ENCODE measurements at places on chromosomes 16 and 17.

GRCh38 chr16:29812754-29813643 lies 1.0 kb downstream of the PRRT2 start:
- no peak for DNase-seq

DNA sequence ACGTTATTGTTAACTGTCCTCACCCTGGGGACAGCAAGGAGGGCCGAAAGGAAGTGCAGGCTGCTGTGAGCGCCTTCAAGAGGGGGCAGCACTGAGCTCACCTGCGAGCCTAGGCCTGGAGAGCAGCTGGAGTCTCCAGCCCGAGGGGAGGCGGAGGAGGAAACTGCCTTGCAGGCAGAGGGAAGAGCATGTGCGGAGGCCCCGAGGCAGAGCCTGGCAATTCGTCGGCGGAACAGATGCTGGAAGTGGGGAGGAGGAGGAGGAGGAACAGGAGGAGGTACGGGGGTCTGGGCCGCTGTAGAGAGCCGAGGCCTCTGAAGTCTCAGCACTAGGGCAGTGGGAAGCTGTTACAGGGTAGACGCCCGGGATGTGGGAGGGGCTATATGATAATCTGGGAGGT lies 49.6 kb upstream of the PLCG2 start:
- DNase-seq = no peak

- no peak for DNase-seq
These were observed 26.3 kb downstream of the SPECC1 start for GRCh38 chr17:20035501-20035900.

GRCh38 chr16:57949013-57949412 lies 21.9 kb downstream of the CNGB1 start:
- DNase-seq = no peak

DNA sequence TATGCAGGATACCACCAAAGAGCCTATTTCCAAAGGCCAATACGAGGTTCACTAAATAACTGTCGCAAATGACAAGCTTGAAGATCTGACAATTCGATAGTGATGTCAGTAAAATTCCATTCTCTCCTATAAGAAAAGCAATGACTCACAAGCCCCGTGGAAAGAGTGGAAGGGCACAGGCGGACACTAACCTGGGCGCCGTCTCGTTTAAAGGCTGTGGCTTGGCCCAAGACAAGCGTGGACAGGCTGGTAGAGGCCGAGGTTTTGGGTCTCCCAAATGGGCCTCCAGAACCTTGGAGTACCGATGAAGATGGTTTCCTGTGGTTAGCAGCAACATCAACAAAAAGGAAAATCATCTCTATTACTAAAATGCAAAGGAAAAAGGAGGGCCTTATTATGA lies 16.5 kb upstream of the SLC38A8 start:
- DNase-seq = no peak

DNA sequence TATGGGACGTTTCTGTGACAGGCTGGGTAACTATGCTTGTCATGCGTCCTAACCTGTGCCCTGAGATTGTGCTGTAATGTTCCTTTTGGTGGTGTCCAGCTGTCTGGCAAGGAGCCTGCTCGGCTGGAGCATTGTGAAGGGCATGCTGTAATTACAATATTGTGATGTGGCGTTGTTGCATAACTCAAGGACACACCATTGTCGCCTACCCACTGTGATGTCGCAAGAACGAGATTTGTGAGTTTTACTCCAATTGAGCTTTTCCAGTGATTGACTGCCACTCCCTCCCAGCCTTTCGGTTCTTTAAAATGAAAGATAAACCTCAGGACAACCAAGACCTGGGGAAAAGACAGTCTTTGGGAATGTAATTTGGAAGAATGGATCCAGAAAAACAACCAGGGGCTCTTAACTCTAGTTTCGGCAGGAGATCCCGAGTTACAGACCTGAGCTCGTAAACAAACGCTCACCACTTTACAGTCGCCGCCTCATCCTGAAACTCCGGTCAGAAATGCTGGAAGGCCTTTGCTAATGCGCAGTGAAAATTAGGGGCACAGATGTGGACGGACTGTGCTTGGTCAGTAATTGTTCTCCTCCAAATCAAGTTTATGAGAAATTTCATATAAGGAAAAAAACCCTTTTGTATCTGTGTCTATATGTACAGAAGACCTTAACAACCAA lies 1.3 kb downstream of the ZNF750 start:
- DNase-seq = no peak

GRCh38 chr17:64401941-64402340 lies 11.3 kb upstream of the PECAM1 start:
- DNase-seq = no peak

- DNase-seq = no peak
These were observed 406.0 kb downstream of the SEC14L1 start for GRCh38 chr17:77546772-77547241.

DNA sequence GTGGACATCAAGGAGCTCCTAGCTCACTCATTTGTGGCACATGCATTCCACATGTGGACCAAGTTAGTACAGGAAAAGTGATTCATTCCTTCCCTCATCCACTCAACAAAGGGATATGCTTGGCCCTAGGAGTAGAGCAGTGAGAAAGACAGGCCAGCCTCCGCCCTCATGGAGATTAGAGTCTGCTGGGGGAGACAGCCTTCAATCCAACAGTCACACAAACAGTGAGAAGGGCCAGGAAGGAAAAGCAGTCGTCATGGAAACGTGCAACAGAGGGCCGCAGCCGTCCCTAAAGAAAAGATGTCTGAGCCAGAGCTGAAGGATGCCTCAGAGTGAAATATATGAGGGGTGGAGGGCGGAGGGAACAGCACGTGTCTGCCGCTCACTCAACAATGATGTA lies 109.9 kb downstream of the VPS53 start:
- no peak for DNase-seq

DNA sequence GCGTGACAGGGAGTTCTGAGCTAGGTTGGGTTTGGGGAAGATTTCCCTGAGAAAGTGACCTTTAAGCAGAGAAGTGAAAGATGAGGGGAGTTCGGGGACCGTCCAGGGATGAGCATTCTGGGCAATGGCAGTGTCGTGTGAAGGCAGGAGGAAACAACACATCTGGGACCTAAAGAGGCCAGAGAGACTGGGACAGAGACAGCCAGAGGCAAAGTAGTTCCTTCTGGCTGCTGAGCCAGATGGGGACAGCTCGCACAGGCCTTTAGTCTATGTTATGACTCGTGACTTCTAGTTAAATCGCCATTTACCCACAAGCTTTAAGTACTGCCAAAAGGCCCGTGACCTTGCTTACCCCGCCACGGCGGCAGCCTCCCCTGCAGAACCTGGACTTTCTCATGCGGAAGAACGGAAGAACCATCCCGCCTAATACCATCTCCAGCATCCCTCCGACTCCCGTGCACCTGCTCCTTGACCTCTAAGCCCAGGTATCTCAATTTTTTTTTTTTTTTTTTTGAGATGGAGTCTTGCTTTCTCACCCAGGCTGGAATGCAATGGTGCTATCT lies 8.5 kb upstream of the MED11 start:
- no peak for DNase-seq

DNA sequence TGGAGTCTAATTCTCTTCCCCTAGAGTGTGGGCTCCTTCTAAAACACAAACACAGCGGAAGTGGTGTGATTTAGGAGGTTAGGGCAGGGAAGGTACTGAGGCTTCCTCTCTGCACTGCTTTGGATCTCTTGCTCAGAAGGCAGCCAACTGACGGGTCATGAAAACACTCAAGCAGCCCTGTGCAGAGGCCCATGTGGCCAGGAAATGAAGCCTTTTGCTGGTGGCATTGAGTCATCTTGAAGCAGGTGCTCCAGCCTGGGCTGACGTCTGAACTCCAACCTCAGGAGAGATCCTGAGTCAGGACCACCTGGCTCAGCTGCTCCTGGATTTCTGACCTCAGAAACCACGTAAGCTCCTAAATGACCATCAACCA lies 72.9 kb downstream of the MRM1 start:
- no peak for DNase-seq

DNA sequence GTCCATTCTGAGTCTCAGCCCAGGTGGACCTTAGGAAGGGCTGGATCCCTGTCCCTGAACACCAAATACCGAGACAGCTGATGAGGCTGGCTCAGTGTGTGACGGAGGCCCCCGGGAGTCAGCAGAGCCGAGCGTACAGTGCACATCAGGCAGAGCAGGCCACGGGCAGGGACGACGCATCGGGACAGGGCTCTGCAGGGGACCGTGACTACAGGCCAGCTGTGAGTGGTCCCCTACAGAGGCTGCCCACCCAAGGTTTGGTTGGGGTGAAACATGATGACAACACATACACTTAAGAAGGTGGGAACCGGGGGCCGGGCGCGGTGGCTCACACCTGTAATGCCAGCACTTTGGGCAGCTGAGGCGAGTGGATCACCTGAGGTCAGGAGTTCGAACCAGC lies 6.4 kb downstream of the CCDC137 start:
- no peak for DNase-seq

- DNase-seq = no peak
These were observed 740 bp upstream of the ATP6V0D1 start for GRCh38 chr16:67481561-67482232.

- peak; percentile 91 for DNase-seq
These were observed 25.5 kb upstream of the ALKBH5 start for GRCh38 chr17:18158022-18158600.

DNA sequence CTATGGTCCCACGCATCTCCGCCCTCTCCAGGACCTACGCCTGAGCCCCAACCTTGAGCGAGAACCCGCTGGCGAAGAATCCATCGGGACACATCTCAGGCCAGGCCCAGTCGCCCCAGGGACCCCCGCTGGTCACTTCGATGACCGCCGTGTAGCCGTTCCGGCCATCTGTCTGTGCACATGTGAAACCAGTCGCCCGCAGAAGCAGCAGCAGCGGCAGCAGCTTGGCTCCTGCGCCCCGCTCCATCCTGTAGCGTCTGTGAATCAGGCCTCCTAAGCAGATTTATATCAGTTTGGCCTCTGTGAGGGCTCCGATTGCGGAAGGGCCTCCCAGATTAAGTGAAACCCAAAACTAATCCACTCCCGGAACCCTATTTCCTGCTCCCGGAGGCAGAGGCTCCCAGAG lies at the start of gene VMO1:
Gene VMO1 (minus strand): TSS at position 259 of the 406 bp plus-strand sequence. CDS start 12 bp downstream, at position 247.
- DNase-seq = no peak

- peak; percentile 42 for DNase-seq
These were observed 5.2 kb upstream of the OR1F1 start for GRCh38 chr16:3182608-3183444.

GRCh38 chr16:73368715-73369114 lies 320.8 kb upstream of the ZFHX3 start:
- no peak for DNase-seq

- no peak for DNase-seq
These were observed 338.9 kb downstream of the CA10 start for GRCh38 chr17:51819341-51820219.

GRCh38 chr16:25896411-25896810 lies 204.7 kb downstream of the HS3ST4 start:
- DNase-seq = no peak
